IMR-90 (cell line): ENCODE measurements at places on chromosomes 3 and 15. TPM values are rescaled to one million over a fixed set of nuclear protein-coding genes. Genes with fewer than 3 reads are reported as not detected.

DISP2 gene
- under 0.01 and 0.36 TPM in 2 replicates for total RNA-seq

ADCY5 gene
- total RNA-seq, result 0.18 and 0.56 TPM in 2 replicates

HRG gene
- not detected in 2 replicates for total RNA-seq

TRPM1 gene
- total RNA-seq, result 0.28 TPM in 1 of 2 replicates, not detected in the other

CCDC13 gene
- total RNA-seq, result 0.18 and 0.28 TPM in 2 replicates

MUC20 gene
- not detected in 2 replicates for total RNA-seq

RTP4 gene
- not detected in 2 replicates for total RNA-seq

EIF2A gene
- total RNA-seq, result 138 and 166 TPM in 2 replicates

ECE2 gene
- not detected in 2 replicates for total RNA-seq

DTX3L gene
- total RNA-seq, result 7.9 and 8.9 TPM in 2 replicates

PAQR9 gene
- total RNA-seq, result not detected in 2 replicates

GOLGA6D gene
- total RNA-seq, result not detected in 2 replicates

B3GNT5 gene
- total RNA-seq, result 3.4 and 4.4 TPM in 2 replicates

MAP4 gene
- 80.5 and 87.8 TPM in 2 replicates for total RNA-seq

GRCh38 chr3:53375019-53375418, 27.7 kb upstream of the DCP1A start:
- DNase-seq, result peak; percentile 41

DNA sequence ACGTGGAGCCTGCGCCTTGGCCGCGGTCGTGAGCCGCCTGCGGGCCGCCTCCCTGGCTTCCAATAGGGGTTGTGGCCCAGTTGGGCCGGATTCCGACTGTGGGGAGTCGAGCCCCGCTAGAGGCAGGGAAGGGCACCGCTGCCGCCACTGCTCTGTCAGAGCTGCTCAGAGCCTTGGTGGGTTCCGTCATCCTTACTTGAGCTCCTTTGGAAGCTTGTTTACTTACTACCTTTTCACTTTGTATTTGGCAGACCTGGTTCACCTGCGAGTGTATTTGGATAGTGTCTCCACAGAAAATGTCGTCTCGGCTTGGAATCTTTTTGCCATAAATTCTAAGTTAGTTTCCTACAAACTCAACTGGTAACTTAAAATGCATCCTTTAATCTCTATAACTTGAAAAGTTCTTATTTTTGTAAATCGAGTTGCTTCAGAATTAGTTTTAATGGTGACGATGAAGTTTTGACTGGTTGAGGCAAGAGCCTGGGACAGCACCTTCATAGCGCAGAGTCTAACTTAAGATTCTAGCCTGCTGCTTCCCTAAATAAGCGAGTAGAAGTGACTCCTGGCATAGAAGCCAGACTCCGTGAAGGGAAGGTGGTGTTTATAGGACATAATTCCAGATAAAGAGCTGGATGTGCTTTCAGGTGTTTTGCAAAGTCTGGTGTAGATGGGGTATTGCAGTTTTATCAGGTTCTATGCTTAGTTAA, 800 bp downstream of the DAG1 start:
- no peak for DNase-seq

DNA sequence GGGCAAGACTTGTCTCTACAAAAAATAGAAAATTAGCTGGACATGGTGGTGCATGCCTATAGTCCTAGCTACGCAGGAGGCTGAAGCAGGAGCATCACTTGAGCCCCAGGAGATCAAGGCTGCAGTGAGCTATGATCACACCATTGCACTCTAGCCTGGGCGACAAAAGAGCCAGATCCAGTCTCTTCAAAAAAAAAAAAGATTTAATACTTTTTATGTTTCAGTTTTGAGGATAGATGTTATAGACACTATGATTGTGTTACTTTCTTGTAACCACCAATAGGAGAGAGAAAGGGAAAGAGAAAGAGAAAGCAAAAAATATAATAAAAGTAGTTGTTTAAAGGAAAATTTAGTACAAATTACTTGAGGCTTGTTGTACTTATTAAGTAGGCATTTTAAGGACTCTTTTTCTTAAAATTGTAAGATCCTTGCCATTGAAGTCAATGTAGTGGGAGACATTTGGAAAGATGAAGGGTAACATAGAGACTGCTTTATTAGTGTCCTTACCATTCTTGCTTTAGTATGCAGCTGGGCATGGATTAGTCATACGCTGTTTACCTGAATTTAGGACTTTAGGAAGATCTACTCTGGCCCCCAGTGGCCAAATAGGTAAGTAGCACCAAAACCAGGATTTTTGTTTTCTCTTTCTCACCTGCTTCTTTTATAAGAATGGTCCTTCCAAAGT, 35.1 kb upstream of the ZDHHC23 start:
- peak; percentile 77 for DNase-seq

DNA sequence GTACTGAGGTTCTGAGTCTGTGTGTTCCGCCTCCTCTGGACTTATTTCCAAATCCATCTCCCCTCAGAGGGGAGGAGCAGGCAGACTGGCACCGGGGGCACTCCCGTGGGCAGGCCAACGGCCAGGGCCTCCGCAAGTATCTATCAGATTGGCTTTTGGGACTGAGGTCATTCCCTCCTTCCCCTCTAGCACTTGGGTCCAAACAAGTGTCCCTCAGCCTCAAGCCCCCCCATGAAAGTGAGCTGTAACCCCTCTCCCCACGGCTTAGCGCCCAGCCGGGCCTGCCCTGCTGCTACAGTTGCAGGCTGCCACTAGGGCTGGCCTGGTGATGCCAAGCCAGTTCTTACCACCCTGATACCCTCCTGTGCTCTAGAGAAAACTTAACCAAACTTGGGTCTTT, 17.4 kb downstream of the ITGA11 start:
- DNase-seq, result no peak

DNA sequence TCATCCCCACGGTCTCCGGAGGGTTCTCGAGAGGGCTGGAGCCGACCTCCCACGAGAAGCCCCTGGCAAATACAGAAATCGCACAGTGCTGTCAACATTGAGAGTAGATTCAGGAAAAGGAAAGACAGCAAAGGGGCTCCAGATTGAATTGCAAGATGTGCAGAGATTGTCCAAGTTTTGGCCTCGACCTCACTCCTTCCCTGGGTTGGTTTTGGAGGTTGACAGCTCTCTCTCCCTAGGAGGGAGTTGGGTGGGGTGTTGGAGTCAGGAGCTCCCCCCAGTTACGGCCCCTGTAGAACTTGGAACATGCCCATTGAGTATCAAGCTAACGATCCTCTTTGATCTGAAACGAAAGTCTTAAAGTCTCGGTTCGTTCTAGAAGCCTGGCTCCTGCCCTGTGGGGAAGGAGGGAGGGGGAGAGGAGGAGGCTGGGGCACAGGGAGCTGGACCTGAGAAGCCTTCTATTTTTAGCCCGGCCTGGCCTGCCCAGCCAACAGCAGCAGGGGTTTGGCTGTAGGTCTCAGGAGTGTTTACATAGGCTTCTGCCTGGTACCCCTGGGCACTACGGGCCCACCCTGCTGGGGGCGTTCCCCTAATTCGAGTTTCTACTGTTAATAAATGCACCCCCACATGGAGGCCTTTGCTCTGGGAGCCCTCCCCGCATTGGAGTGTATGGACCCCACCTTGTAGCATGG, 672 bp upstream of the KY start:
- DNase-seq, result peak; percentile 26

DNA sequence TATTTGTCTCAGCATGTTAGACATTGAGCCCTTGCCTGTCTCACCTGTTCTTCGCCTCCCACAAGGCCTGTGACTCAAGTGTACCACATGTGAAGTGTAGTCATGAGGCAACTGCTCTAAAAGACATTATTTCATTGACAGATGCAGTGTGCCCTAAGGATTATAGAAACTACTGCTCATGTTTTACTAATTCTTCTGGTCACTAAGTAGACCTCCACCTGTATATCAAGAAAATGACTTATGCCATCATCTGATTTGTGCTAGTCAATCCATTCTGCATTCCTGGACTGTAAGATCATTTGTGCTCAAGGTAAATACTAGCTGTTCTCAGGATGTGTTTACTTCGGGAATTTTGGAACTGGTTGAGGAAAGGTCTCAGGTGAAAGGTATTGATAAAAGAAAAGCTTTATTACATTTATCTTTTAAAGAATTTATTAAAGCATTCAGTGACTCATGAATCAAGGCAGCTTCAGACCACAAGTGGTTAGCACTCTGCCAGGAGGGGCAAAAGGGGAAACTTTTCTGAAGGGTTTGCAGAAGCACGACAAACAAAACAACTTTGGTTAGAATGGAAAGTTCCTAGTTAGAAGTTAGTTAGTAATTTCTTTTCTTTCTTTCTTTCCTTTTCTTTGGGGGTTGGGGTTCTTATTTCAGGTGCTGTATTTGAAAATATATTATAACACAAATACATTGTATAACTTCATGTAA, 465.3 kb upstream of the CBLB start:
- peak; percentile 75 for DNase-seq

DNA sequence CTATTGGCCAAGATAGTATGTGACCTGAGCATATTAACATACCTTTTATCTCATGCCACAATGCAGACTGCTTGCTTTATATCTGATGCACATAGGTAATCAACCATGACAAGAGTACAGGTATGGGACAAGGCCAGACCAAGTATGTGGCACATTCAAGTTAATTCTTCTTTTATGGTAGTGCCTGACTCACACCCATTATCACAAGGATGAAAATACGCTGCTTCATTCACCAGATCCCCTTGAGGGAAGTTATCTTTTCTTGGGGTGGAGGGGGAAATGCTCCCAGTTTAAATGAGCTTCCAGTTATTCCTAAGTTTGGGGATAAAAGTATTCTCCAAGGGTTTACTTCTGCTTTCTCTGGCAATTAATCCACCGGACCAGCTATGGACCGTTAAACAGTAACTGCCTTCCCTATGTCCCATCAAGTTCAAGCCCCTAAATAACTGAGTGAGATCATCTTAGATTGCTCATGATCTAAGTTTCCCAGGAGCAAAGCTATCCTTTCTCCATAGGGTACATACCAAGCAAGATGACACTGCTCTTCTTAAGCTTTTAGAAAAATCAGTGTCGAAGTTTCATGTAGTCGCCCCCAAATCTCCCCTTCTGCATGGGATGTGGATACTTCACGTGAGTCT, 1.9 kb downstream of the COL8A1 start:
- DNase-seq, result peak; percentile 69

GRCh38 chr15:51080286-51080685, 14.4 kb downstream of the TNFAIP8L3 start:
- DNase-seq, result no peak

GRCh38 chr3:56938530-56938929, 121.9 kb upstream of the SPATA12 start:
- no peak for DNase-seq

DNA sequence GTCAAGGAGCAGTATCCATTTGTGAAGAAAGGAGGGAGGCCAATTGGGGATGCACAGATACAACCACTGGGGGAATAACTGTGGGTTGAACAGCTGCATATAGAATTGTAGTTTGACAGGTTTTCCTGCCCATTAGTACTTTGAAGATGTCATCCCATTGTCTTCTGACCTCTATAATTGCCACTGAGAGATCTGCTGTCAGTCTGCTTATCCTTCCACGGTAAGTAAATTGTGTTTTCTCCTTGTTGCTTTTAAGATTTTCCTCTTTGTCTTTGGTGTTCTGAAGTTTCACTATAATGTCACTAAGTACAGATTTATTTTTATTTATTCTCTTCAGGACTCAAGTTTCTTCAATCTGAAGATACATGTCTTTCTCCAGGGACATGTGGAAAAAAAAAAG, 56.6 kb downstream of the MOBP start:
- DNase-seq, result no peak

DNA sequence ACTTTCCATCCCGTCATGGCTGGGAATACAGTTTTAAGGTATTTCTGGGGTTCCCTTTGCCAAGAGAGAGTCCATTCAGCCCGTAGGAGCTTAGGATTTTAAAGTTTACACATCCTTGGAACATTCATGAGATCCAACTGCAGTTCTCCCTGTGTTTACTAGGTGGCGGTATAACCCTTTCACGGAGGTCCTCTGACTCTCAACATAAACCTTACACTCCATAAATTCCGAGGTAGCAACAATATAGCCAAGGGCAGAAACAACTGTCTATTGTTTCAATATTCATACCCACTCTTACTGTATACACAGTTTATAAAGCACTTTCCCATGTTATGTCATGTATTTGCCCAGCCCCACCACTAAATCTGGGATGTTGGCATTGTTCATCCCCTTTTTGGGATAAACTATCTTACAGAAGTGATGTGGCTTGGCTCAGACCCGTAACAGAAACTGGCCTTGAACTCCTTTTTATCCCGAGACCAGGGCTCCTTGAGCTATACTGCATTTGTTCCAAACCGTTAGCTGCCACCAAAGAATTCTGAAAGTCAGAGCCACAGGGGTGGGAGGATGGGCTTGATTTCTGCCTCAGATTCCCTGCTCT, 69.2 kb upstream of the COL6A5 start:
- peak; percentile 61 for DNase-seq

GRCh38 chr3:188192034-188192433, 38.1 kb downstream of the LPP start:
- no peak for DNase-seq

- DNase-seq, result no peak
Observed at GRCh38 chr3:56424885-56425284, 43.4 kb downstream of the ERC2 start.

DNA sequence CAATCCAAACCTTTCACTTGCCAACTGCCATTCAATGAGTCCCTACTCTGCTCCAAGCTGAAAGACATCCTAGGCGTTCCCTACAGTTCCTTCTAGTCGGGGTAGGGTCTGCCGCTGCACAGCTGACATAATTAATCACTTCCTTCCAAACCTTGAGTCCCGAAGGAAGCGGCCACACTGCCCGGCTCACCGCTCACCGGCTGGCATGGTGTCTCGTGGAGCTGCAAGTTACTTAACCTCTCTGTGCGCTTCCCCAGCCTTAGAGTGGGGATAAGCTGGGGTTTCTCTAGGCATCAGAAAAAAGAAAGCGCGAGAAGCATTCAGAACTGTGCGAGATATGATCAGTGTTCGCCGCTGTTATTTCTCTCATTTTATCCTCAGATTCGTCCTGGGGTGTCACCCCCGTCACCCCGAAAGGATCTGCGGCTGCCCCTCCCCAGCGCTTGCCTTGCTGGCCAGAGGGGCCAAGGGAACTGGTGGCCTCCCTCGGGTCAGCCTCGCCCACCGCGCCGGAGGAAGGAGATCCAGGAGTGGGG, 748 bp downstream of the MRPS25 start:
- peak; percentile 25 for DNase-seq

DNA sequence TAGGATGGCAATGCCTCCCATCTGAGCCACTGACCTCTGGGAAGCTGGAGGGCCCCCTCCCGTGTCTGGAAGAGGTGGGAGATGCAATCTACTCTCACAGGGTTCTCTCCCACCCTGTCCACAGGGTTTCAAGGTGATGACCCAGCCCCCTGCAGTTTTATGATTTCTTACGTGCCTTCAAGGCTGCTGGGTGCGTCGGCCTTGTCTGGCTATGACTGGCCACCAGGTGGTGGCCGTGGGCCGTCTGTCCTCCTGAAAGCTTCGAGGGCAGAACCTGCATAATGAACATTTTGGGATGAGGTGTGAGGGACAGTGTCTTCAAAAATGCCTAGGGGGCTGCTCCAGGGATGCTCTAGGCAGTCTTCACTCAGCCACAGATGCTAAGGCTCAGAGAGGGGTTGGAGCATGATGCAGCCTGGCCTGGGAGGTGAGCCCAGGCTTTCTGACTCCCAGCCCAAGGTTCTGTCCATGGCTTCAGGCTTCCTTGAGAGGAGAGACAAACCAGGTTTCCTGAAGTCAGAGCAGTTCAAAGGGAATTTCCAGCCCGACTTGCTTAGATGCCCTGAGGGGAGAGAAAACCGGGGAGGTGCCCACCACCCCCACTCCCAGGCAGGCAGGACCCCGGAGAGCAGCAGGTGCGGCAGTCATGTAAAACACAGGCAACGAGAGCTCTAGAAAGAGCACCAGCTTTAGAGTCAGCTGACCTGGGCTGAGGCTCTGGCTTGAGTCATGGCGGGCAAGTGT, 18.7 kb downstream of the ISG20 start:
- peak; percentile 61 for DNase-seq
